Naive thymus-derived CD8-positive, alpha-beta T cell (primary cell): ENCODE measurements at places on chromosomes 6 and 20. TPM values are rescaled to one million over a fixed set of nuclear protein-coding genes. Genes with fewer than 3 reads are reported as not detected.

GRCh38 chr20:55360895-55361294 lies 644.4 kb downstream of the CBLN4 start:
- DNase-seq = no peak

DNA sequence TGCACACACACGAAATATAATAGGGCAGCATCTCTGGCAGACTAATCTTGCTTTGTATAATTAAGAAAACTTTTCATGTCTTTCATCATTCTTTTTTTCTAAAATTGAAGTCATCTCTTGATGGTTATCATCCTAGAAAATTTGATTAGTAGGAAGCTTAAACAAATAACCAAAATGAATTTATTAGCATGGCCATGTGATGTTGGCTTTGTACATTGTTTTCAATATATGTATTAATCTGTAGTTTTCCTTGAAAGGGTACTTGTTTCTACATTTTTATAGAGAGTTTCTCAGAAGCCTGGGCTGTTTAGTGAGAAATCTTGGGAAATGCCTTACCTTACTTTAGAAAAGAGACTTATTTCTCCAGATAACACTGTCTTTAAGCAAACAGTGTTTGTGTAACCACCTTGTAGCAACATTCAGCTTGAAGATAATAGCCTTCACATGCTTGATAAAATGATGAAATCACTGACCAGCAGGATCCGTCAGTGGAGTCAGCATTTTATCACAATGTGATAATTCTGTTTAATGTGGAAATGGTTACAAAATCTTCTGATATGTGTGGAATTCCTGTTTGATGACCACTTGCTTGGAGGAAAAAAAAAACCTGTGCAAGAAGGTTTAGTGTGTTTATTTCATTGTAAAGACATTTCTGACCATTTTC lies 147.8 kb downstream of the MACROD2 start:
- no peak for DNase-seq

Gene EEF1E1
- polyA plus RNA-seq = 62.0 TPM

DNA sequence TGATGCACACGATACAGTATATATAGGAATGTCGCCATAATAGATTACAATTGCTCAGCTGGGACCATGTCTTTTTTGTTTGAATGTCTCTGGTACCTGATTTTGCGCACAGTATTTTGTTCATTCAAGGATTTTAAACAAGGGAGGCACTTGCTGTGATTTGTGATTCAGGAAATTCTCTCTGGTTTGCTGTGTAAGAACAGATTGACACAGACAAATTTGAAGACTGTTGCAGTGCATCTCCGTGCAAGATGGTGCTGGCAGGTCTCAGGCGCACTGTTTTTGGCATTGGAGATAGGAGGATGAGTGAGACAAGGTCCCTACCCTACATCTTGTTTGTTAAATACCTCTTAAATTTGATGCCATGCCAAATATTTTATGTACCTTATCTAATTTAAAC lies 2.5 kb downstream of the MAPRE1 start:
- no peak for DNase-seq

Gene MLN
- not detected for polyA plus RNA-seq

Gene SLC24A3
- polyA plus RNA-seq = not detected

Gene TMEM200A
- not detected for polyA plus RNA-seq

Gene PPP2R5D
- polyA plus RNA-seq = 29.8 TPM

DNA sequence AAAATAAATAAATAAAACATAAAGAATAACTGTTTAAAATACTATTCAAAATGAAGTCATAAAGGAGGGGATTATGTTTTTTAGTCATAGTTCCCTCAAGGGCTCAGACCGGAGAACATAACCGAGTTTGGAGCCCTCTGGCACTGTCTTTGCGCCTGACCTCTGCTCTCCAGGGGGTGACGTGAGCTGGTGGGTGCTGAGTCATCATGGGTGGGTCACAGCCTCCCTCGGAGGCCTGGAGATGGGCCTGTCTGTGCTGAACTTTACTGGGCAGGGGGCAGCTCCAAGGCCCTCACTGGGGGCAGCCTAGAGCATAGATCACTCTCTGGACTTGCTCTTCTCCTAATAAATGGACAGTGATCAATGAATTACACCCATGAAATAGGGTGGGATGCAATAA lies 3.1 kb upstream of the MAVS start:
- no peak for DNase-seq

- DNase-seq = no peak
Measured at GRCh38 chr6:90730151-90730673, 143.3 kb upstream of the MAP3K7 start.

Gene TMEM217
- 0.71 TPM for polyA plus RNA-seq

Gene ADGB
- not detected for polyA plus RNA-seq

DNA sequence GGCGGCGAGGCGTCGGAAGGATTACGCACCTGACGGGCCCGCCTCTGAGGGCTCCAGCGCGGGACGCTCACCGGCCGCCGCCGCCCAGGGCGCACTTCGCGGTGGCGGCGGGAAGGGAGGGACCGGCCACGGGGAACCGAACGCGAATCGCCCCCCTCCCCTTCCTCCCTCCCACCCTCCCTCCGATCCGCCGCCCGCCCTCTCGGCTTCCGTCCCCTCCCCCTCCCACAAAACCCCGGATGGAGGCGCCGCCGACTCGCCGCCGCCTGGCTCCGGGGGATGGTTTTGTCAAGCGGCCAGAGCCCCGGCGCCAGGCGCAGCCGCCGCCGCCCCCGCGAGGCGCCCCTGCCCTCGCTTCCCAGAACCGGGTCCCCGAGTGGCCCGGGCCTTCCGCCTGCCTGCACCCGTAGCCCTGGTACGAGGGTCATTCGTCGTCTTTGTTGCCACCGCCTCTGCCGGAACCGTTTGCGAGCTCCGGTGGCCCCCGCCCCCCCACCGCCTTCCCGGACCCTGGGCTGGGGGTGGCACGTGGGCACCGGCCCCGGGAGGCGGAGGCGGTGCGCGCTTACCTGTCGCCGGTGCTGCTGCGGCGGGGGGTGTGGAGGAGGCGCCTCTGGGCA lies 398 bp downstream of the ZBTB2 start:
- peak; percentile 81 for DNase-seq

DNA sequence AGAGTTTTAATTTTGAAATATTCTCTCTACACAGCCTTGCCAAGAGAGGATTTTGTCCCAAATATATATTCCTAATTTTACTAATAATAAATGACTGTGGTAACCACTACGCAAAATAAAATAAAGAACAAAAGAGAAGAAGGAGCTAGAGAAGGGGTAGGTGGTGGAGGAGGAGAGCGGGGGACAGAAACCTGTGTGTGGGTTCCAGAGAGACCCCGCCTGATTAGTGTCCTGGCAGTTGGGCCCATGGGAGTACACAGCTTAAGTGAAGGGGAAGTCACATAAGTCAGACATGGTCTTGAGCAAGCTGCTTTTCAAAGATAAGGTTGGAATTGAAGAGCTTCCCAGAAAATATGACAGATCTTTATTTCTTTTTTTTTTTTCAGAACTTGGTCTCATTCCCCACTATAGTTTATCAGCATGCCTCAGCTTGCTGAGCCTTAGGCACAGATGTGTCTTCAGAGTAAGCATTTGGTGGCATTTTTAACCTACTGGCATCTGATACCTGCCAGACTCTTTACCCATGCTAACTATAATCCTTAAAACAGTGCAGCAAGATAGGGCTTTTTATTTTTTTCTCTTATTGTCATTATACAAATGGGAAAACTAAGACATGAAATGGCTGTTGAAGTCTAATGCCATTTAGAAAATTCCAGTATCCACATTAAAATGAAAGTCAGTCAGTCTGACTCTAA lies 9.6 kb upstream of the RHAG start:
- DNase-seq = no peak

Gene NNAT
- polyA plus RNA-seq = not detected

GRCh38 chr6:159062564-159062945 lies 17.8 kb upstream of the TAGAP start:
- peak; percentile 70 for DNase-seq

Gene GMPR
- polyA plus RNA-seq = 1.6 TPM

Gene SRC
- polyA plus RNA-seq = not detected

DNA sequence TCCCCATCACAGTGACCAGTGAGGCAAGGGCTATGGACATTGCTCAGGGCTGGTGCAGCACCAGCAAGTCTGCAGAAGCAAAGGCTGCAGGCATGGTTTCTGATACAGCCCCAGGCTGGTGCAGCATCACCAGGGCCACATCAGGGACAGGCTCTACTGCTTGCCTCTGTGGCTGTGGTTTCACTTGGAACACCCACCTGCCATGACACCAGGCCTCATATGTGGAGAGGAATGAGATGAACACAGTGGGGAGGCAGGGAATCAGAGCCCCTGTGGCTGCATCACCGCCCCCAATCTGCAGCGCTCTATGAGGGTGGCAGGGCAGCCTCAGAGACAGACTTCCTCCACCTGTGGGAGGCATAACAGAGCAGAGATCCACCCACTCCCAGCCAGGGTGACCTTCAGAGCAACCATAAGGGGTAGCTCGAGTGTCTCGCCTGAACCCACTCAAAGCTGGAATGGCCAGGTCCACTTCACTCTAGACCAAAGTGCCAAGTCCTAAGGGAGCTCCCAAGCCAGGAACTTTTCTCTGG lies 7.9 kb downstream of the RING1 start:
- no peak for DNase-seq

GRCh38 chr6:159608961-159609651 lies 83.9 kb downstream of the SOD2 start:
- no peak for DNase-seq

DNA sequence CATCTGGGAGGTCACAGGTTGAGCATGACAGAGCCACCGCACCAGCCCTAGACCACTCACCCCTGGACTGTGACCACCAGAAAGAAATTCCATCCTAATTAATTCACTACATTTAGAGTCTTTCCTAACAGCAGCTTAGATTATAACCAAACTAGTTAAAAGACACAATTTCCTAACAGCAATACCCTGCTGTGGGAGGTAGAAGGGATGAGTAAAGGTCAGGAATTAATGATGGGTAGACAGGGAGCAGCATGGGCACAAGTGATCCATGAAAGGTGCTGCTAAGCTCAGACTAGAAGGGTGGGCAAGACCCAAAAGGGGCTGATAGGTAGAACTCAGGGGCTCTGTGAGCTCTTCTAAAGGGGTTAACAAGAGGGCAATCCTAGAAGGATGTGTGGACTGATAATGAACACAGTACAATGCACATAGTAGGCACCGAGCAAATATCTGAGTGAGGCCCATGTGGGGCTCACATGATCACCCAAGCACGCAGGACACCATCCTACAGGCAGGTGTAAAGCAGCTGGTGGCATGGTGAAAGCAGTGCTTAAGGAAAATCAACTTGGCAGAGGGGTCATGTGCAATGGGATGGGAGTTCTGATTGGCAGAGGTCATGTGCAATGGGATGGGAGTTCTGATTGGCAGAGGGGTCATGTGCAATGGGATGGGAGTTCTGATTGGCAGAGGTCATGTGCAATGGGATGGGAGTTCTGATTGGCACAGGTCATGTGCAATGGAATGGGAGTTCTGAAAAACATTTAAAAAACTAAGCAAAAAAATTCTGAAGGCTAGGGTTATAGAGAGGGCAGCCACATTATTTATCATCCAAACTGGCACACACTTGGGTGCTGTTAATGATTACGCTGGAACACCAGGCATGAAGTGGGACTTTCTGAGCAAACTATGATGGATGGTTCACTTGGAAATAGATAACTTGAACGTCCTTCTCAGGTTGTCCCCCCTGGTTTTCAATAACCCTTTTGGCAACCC lies 188.2 kb upstream of the FOXQ1 start:
- DNase-seq = no peak

GRCh38 chr6:75273009-75273408 lies 11.6 kb downstream of the TMEM30A start:
- DNase-seq = no peak

DNA sequence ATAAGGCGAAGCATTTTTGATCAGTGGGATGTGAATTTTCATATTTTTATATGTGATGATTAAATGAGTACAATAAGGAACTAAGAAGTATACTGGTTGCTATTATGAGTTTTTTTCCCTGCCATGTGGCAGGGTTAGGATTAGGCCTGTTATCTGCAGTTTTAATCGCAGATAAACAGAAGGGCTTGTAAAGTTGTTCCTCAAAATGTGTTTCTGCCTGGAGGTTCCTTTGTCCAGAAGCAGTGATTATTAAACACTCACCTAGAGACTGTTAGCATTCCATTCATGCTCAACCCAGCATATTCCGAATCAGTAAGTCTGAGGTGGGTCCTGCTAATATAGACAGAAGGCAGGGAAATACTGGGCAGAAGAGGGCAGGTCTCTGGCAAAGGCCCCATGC lies 316.0 kb downstream of the CLIC5 start:
- DNase-seq = no peak

GRCh38 chr6:161480421-161481155 lies 206.7 kb upstream of the AGPAT4 start:
- DNase-seq = no peak

DNA sequence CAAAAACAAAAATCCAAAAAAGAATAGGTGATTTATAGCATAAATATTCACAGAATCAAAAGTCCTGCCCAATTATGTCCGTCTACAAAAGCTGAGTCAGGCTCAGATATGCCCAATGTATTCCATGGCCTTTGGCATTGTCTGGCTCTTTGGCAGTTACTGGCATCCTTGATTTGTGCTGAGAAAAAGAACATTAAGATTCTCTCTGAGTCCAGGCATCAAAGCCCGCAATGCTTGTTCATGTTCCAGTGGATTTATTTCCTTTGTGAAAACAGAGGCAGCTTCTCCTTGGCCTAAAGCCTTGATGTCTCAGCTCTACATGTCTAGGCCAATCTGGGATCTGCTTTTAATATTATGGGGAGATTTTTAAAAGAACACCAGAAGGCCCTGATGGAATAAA lies 76.1 kb upstream of the SLC4A11 start:
- DNase-seq = no peak

DNA sequence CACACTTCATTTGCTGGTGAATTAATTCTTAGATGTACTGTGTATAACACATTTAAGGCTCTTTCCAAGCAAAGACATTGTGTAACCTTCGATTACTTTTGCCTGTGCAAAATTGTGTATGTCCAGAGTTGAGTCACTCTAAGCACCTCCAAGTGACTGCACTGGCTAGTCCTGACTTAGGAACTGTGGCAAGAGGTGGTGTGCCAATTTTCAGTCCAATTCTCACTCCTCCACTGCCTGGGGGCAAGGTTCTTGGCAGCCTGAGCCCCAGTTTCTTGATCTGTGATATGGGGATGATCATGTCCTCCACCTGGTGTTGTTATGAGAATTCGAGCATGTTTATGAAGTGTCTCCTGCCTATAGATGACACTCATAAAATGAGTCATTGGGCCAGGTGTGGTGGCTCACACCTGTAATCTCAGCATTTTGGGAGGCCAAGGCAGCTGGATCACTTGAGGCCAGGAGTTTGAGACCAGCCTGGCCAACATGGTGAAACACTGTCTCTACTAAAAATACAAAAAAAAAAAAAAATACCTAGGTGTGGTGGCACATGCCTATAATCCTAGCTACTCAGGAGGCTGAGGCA lies 105.3 kb upstream of the CDYL start:
- DNase-seq = no peak

Gene KCNQ5
- polyA plus RNA-seq = 3.5 TPM

- no peak for DNase-seq
Measured at GRCh38 chr6:170193326-170193821, 97.5 kb downstream of the DLL1 start.

DNA sequence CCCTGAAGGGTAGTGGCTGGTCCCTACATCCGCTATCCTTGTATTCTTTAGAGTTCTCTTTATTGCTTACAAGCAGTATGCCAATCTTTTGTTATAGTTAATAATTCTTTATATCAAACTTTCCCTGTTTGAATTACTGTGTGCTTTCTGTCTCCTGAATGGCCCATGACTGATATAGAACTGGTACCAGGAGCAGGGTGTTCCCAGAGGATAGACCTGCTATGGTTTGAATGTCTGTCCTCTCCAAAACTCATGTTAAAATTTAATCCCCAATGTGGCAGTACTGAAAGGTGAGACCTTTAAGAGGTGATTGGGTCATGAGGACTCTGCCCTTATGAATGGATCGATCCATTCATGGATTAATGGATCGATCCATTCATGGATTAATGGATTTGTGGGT lies 26.0 kb downstream of the CD164 start:
- DNase-seq = no peak
